Activated T-helper 17 cell treated with anti-CD3 and anti-CD28 coated beads, Interleukin-2, amount 50 U/mL, for 72 hours (primary cell): ENCODE measurements at places on chromosomes 1 and 21.

DNA sequence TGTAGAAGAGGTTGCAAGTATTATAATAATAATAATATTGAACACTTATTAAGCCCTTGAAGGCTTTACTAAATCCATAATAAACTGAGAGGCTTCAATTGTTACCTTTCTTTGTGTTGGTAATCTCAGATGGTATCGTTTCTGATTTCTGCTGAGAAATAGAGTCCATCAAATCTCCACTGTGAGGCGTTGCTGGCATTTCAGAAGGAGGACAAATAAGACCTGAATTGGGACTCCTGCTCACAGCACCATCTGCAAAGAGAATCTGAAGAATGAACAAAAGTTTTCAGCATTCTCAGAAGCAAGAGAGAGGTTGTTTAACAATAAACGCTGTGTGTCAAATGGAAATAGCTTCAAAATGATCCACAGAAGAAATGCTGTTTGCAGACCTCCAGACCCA is 93.7 kb downstream of the WDR3 start:
- ATAC-seq = no peak

GRCh38 chr1:33424610-33425009 is 6.3 kb downstream of the PHC2 start:
- no peak for ATAC-seq

DNA sequence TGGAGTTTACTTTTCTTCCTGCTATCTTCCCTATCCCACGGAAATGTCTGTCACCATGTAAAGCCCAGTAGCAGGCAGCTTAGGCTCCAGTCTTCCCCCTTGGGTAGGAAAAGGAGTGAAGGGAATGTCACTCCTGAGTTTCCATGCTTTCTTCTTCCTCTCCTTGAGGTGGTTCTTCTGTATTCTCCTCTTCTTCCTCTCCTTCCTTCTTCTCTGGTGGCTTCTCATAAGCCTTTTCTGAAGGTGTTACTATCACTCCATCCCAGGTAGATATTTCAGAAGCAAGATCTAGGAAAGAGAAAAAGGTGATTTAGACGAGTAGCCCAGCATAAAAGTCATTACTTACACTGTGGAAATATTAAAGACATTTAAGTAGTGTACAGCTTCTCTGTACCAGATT is 3.8 kb downstream of the SNAPIN start:
- ATAC-seq = no peak

DNA sequence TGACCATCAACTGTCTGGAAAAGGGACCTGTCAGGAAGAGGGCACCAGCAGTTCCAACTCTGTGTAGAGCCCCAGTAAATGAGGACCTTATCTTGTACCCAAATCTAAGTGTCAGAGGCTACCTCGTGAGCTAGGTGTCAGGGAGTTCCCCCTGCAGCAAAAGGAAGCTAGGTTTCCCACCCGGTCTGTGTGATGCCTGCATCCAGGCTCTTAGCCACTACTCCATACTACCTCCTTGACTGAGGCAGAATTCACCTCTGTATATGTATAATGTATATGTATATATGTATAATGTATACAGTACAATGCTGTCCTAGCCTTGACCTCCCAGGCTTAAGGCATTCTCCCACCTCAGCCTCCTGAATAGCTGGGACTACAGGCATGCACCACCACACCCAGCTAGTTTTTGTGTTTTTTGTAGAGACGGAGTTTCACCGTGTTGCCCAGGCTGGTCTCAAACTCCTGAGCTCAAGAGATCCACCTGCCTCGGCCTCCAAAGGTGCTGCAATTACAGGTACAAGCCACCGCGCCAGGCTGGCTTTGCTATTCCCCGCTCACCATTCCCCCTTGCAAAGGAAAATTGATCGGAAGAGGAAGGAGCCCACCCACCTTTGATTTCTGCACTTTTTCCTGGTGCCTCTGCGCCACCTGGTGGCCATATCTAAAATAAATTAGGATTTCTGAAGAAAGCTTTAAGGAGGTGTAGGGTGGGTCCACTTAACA is 15.7 kb upstream of the LUZP1 start:
- peak; percentile 23 for ATAC-seq

- ATAC-seq = peak; percentile 70
These were observed 595 bp downstream of the RNF2 start for GRCh38 chr1:185045814-185046492.

DNA sequence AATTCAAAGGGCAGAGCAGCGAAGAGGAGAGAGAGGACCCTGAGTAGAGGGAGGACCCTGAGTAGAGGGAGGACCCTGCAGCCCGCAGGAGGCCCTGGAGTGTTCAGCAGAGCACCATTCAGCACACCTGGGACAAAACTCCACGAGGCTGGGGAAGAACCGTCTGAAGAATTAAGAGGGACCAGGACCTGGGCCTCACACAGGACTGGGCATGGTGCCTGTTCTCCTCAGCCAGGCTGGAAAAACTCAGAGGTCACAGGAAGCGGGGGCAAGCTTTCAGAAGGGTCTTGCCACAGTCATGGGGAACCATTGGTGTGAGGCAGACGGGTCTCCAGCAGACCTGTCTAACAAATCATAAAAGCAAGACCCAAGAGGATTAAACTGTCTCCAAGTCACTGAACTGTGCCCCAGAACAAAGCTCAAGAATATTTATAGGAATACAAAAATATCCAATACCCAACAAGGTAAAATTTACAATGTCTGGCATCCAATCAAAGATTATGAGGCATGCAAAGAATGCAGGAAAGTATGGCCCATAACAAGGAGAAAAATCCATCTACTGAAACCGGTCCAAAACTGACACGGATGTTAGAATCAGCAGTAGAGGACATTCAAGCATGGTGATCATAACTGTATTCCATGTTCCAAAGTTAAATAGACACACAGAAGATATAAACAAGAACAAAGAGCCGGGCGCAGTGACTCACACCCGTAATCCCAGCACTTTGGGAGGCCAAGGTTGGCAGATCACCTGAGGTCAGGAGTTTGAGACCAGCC is 30.6 kb downstream of the MORN1 start:
- no peak for ATAC-seq

DNA sequence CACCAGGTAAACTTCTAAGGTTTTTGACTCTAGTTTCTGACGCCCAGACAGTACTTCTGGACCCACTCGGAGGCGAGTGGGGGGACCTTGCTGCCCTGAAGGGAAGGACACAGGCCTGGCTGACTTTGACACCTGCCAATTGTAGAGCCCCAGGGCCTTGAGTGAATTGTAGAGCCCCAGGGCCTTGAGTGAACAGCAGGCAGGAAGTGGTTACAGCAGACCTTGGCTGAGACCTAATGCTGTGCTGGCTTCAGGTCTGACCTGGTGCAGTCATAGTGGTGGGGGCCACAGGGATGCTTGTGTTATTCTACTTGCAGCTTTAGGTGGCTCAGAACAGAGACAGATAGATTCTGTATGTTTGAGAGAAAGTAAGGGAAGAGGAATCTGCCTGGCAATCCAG is 344.3 kb downstream of the DUSP10 start:
- ATAC-seq = no peak

DNA sequence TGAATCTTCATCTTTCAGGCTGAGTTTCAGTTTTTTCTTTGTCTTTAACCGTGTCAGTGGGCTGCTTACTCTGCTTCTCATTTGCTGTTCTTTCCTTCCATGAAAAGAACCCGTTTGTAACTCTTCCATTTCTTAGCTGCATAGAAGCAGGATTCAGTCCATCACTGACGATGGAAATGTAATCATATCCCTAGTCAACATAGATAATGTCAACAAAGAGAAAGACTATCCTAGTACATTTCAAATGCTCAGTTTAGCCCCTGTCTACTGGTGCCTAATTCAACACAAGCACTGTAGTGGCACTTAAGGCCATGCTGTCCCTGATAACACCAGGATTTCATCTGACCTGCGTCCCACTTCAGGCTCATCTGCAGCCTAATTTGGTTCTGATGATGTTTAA is 376 bp downstream of the GBP1 start:
- peak; percentile 53 for ATAC-seq

- ATAC-seq = no peak
These were observed 3.8 kb downstream of the LAMC1 start for GRCh38 chr1:183027031-183027430.

GRCh38 chr1:19804831-19805251 is 5.1 kb upstream of the TMCO4 start:
- no peak for ATAC-seq

GRCh38 chr21:16388291-16388690 is 658.5 kb downstream of the USP25 start:
- ATAC-seq = no peak

DNA sequence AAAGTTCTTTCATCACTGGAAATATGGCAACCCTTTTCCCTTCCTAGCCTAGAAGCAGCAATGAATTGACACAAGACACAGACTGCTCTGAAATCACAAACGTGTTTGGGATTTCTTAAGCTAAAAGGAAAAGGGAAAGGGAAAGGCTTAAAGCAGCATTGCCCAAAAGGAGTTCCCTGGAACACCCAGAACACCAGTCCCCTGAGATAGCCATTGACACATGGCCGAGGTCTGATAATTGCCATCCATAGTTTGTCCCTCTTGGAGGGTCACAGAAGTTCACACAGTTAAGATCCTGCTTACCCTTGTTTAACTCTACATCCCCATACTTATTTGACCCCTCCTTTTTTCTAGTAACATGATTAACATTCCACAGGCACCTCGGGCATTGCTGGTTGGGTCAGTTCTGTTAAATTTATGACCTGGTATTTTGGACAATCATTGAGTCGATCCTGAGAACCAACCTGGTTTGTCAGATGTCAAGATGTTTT is 72.9 kb downstream of the ZNF281 start:
- no peak for ATAC-seq

GRCh38 chr21:38925923-38926322 is 120.2 kb downstream of the ETS2 start:
- ATAC-seq = peak; percentile 19

DNA sequence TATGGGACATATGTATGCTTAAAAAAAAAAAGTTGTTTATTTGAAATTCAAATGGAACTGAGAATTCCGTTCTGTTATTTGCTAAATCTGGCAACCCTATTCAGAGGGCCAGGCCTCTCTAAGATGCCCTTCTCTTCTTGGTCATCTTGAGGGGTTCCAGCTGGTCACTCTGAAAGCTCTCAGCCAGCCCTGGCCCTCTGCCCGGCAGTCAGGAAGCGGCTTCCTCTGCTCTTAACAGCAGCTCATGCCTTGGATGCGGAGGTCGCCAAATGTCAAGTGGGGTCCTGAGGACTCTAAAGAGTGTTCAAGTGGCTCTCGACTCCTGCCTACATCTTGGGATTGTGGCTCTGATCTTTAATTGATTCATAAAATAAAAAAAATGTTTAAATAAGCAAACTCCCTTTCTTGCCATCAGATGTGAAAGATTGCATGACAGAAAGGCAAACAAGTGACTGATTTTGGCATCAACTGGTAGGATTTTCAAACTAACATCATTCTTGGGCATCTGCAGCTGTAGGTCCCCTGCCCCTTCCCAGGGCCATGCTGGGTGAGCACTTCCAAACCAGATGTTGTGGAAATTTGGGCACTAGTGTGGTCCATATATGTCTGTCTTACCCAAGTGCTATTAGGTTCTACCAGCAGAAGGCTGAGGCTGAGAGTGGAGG is 130.8 kb downstream of the PRDM2 start:
- ATAC-seq = no peak

DNA sequence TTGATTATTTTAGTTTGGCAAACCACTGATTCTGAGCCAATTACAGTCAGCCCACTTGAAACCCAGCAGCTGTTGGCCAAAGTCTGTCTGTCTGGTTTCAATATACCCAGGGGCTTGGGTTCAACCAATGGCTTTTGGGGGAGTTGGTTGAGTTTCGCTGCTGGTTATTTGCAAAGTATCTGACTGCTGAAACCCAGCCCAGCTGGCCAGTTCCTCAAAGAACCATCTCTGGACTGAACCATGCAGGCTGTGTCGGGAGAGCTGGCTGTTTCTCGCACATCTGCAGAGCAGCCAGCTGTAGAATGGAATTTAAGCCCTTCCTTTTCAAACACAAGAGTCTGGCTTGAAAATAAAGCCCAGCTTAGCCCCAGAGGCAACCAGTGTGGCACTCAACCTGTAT is 66.0 kb upstream of the PAX7 start:
- no peak for ATAC-seq

GRCh38 chr1:184624051-184624450 is 130.6 kb downstream of the EDEM3 start:
- ATAC-seq = no peak

DNA sequence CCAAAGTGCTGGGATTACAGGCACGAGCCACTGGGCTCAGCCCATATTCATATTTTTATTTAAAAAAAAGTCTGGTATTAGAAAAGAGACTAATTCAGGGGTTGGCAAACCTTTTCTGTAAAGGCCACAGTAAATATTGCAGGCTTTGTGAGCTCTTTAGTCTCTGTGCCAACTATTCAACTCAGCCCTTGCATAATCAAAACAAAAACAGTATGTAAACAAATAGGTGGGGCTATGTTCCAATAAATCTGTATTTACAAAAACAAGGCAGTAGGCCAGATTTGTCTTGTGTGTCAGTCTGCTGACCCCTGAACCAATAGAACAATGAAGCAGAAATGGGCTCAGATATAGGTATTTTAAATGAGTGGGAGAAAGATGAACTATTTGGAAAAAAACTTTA is 49.3 kb downstream of the CDC42BPA start:
- ATAC-seq = no peak

DNA sequence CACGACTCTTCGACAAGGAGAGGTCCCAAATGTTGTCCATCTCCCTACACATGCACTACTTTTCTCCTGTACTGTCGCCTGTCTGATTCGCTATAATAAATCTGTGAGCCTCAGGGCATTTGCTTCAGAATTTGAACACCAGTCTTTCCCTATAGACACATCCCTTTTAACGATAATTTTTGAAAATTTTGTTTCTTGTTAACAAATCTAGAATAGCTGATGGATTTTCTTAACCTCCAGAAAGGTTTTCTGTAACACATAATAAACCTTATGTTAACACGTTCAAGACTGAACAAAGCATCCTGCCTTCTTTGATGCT is 704 bp downstream of the CAPZA1 start:
- ATAC-seq = no peak

DNA sequence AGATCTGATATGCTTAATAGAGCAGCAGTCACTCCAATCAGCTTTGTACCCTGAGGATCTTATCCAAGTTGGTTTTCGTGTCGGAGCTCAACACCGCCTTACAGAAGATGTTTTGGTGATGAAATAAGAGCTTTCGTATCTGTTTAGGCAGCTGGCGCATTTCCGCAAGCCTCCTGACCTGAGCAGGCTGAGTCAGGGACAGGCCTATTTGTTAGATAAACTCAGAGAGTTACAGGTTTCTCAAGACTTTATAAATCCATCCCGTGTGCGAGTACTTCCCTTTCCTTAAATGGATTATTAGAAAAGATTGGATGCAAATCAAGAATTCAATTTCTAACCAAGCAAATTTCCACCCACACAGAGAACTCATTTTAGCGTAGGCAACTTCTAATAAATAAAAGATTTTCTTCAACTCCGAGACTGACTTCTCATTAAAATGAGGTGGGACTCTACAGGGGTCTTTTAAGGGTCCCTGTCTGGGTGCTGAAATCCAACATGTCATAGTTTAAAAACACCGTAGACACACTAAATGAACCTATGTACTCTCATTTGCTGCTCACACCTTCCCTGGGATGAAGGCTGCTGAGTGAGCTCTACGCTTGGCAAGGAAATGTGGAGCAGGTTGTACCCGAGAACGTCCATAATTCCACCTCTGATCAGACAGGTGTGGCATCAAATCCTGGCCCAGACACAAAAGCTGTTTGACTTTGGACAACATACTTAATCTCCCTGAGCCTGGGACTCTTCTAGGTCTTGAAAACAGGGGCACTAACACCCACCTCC is 106.9 kb upstream of the F3 start:
- ATAC-seq = no peak
